NT2/D1 (cell line): ENCODE measurements at places on chromosomes 1 and 21.

DNA sequence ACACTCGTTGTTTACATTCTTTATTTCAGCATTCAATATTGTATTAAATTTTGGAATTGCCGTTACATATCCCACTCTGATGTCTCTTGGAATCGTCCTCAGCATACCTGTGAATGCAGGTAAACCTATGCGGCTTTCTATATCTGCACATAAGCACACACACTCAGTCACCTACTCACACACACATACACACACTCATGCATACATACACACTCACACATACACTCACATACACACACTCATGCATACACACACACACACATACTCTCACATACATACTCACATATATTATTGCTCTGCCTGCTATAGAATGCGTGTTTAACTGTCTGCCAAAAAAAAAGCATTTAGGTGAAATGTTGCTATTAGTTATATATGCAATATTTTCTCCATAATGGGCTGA is 53.2 kb upstream of the COA6 start:
- no peak for DNase-seq

- DNase-seq, result no peak
These were observed 1.4 kb upstream of the EPHB2 start for GRCh38 chr1:22709227-22709626.

GRCh38 chr1:1833456-1833855 is 55.2 kb upstream of the NADK start:
- DNase-seq, result no peak

DNA sequence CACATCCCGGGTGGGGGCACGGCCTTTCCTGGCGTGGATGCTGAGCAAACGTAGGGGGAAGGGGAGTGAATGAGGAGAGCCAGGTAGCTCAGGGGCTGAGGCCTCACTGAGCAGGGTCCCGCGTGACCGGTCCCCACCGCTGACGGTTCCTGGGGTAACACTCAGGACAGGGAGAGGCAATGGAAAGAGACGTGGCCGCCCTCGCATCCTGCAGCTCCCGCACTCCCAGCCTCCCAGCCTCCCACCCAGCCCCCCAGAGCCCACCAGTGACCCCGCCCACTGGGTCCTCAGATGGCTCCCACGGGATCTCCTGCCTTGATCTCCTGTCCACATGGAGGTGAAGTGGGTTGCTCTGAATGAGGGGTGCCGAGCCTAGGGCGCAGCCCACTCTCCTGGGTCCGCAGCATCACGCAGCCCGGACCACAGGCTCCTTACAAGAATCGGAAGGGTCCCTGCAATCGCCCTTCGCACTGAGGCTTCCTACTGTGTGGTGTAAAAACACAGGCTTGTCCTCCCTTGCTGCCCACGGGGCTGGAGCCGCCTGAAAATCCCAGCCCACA is 2.4 kb downstream of the TSPEAR start:
- no peak for DNase-seq

GRCh38 chr1:91889717-91890459 is 3.9 kb upstream of the TGFBR3 start:
- no peak for DNase-seq

DNA sequence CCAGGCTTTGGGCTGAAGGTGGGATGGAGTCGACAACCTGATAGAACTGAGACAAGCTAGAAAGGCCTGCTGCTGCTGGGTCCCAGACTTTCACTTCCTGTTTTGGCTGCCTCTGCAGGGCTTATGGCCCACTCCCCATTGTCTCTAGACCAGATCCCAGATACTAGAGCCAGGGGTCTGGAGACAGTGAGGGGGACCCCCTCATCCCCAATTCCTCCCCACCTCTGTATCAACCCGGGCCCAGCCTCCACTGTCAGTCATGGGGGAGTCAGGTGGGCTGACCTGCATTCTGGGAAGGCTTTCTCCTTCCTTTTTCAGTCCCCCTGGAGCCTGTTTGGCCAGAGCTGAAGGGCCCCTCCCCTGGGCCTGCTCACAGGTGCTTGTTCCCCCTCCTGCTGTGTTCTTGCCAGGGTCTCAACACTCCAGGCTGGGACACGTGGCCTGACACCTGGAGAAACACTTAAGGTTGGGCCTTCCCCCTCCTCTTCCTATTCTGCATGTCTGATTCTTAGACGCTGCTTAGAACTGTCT is 18.0 kb upstream of the ETV3L start:
- no peak for DNase-seq

DNA sequence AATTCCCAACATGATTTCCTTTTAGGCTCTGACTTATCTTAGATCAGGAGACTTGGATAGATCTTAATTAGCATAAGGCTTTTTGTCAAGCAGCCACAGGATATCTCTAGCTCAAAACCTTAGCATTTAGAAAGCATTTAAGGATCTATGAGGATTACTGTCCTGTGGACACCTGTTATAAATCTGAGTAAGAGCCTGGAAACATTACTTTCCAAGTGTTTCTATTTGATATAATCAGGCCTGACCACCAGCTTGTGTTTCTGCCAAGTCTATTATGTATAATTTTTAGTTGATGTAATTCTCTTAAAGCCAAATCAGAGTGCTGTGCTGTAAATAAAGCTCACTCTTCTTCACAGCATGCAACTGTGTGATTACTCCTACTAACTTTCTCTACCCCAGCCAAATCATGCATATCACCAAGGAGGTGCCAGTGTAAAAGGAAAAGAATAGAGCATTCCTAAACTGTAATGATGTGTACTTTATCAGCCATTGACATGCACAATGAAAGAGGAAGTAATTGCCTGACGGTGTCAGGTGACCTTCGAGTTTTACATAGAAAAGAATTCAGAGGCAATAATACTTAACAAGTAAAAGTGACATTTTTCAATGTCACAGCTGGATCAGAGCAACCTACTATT is 309.9 kb upstream of the PRMT6 start:
- no peak for DNase-seq

DNA sequence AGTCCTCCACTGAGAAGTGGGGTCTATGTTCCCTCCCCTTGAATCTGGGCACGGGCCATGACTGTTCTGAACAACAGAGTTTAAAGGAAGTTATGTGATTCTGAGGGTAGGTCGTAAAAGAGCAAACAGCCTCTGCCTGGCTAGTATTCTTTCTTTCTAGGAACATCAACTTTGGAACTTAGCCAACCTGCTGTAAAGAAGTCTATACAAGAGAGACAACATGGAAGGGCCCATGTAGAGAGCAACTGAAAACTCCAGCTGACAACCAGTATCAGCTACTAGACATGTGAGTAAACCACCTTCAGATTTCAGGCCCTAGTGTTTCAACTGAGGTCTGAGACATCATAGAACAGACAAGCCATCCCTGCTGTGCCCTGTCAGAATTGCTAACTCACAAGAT is 7.5 kb downstream of the SELENOF start:
- DNase-seq, result no peak

DNA sequence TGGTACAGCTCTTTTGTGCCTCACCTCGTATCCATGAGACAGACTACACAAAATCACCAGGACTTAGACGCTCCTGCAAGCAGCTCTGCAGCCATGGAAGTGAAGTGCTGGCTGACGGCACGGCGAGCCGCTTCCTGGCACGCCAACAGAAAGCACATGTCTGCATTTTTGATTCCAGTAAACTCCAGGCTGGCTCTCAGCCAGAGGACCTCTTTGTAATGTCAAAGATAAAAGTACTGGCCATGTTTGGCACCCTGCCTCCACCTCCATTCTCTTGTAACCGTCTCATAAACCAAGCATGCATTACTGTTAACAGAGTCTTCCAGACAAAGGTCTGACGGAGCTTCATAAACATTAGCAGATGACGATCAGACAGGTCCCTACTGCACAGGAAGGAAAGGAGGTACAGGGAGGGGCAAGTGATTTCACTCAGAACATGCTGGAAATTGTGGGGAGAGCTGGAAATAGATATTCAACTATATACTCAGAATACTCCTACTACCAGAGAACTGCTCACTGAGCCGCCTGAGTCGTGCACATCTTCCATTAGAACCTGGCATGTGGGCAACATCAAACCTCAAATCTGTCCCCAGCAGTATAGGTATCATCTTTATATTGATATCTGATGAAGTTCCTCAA is 632.0 kb downstream of the SMYD3 start:
- no peak for DNase-seq

DNA sequence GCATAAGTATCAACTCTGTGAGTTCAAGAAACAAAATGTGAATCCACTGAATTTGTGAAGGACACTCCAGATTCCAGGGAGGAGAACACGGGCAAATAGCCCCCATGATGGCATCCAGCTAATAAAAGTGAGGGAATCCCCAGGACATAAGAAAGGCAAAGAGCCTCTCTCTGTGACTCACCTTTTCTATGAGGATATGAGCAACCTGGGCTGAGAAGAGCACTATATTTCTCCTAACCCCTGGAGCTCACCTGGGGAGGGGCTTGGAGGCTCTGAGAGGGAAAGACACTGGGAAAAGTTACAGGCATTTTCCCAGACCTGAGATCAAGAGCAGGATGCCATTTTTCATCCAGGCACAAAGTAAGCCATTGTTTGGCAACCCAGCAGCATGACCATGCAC is 1298.8 kb downstream of the PLA2G4A start:
- no peak for DNase-seq

GRCh38 chr1:67256291-67257172 is 51.1 kb upstream of the IL12RB2 start:
- peak; percentile 46 for DNase-seq

DNA sequence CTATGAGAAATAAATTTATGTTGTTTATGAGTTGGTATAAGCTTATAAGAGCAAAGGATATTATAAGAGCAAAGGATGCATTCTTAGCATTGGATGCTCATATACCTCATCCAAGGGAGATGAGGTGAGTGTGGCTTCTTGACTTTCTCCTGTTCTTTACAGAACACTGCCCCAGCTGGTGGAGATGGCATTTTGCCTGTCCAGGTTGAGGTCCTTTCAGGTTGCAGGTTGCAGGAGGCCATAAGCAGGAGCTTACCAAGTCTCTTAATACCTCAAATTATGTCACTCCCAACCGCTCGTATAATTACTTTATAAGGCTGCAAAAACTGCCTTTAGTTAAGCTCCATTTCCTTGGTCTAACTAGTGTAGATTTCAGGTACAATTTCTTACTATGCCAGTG is 66.7 kb downstream of the RPE65 start:
- DNase-seq, result no peak

- no peak for DNase-seq
These were observed 736.4 kb downstream of the MATN1 start for GRCh38 chr1:29986986-29987385.

GRCh38 chr1:59143811-59144210 is 153.1 kb upstream of the FGGY start:
- DNase-seq, result peak; percentile 35

DNA sequence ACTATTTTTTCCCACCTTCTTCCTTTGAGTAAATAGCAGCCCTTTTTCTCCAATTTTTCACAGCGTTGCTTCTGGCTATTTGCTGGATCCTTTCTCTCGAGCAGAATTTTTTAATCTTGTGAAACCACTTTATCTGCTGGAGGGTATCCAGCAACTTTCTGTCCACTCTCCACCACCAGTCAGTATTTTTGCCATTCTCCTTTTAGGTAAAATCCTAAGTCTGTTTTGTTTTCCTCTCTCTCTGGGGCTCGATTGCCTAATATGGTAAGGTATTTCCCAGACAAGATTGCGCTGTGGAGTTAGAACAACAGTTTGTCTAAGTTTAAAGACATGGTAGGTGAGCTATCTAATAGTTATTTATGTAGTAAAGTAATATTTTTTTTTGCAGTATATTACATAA is 156.9 kb downstream of the PPP1R12B start:
- DNase-seq, result no peak

DNA sequence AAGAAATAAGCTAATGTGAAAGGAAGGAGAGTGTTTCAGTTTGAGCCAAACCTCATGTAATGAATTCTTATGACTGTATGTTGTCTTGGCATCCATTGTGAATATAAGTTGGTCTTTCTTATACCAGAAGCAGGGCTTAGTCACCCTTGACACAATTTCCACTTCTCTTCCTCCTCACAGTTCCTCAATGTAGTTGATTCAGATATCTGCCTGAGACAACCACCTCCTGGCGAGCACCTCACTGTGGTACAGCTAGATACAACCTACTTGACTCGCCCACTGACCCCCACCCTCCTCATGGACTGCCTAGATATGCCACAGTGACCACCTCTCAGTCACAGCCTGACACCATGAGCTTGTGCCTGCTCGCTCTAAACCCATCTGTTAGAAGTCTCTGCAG is 45.6 kb downstream of the KYAT3 start:
- DNase-seq, result no peak

- no peak for DNase-seq
These were observed 142.8 kb upstream of the COA6 start for GRCh38 chr1:234230414-234230862.

- DNase-seq, result no peak
These were observed 31.1 kb downstream of the ROR1 start for GRCh38 chr1:63804829-63805484.

DNA sequence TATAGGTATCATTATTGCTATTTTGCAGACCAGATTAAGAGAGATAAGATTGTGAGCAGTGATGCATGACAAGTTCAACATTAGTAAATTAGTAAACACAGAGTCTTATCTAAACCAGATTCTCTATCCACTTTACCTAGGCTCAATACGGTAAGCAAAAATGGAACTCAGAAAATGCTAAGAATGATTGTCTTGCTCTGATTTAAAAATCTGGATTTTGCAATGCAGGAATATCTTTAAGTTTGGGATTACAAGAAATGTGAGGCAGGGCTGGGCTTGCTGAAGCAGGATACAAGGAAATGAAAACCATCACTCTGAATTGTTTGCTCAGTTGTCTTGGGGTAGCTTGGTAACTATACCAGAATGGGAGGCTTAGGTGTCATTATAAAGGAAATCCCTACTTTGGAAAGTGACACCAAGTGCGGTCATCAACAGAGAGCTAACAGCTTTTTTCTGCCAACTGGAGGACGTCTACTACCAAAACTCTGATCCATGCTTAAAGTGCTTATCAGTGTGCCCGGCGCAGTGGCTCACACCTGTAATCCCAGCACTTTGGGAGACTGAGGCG is 332.7 kb upstream of the RUNX1 start:
- DNase-seq, result no peak

GRCh38 chr1:23221107-23221506 is 3.8 kb upstream of the HTR1D start:
- no peak for DNase-seq

DNA sequence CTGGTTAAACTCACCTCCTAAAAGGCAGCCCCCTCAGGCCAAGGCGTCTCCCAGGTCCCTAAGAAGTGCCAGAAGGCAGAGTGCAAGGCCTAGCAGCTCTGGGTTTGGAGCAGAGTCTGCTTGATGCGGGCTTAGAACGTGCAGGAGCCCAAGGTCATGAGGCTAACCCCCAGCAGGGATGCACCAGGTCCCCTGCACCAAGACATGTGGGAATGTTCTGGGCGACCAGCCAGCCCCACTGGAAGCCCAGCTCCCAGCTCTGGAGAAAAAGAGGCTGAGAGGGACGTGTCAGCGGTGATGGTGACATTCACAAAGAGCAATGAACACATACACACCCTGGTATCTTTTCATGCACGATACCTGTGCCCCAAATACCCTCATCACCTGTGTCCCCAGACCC is 5.1 kb downstream of the LRRN2 start:
- DNase-seq, result no peak

GRCh38 chr1:214491468-214492146 is 59.8 kb downstream of the PTPN14 start:
- DNase-seq, result no peak
